ENCODE measurements at places on chromosomes 12 and 14.

- DNase-seq, result no peak
These were observed 10.9 kb downstream of the COPS7A start for GRCh38 chr12:6734506-6735387.

DNA sequence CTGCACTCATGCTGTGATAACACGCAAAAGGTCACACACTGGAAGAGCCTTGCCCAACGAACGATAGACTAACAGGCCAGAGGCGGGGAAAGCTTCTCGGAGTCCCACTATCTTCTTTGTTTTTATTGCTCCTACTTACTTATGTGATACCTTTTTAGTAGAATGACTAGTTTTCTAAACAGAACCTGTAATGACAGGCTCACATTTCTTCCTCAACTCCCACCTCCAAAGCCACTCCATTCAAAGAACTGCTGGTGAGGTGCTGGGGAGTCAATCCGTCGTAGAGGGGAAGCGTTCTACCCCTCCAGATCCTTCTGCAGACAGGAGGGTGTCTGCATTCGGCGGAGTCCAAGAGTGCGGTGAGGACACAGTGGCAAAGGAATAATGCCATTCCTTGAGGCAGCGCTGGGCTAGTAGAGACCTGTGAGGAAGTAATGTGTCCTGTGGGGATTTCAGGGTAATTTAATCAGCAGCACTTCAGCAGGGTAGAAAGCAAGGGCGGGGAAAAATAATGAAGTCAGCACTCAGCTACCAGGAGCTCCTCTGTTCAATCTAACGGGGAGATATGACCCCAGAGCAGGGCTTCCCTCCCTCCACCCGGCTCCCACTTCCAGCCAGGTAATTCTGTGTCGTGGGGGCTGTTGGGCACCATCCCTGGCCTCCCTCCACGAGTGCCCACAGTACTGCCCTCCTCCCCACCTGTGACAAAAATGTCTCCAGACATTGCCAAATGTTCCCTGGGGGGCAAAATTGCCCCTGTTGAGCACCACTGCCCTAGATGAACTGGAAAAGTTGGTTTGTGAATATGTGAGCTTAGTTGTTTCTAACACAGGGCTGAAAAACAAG lies 25.2 kb downstream of the SPRING1 start:
- no peak for DNase-seq

GRCh38 chr12:123421314-123421713 lies 15.2 kb downstream of the RILPL2 start:
- DNase-seq, result no peak

- DNase-seq, result no peak
These were observed 123.2 kb downstream of the FGD4 start for GRCh38 chr12:32522331-32523221.

- peak; percentile 83 for DNase-seq
These were observed 9.1 kb upstream of the NEMF start for GRCh38 chr14:49861699-49862088.

GRCh38 chr12:122206976-122207375 lies 3.5 kb downstream of the B3GNT4 start:
- DNase-seq, result no peak

- no peak for DNase-seq
These were observed 220.8 kb downstream of the ITPR2 start for GRCh38 chr12:26612203-26612602.

GRCh38 chr12:129328235-129328634 lies 475.0 kb downstream of the GLT1D1 start:
- no peak for DNase-seq

DNA sequence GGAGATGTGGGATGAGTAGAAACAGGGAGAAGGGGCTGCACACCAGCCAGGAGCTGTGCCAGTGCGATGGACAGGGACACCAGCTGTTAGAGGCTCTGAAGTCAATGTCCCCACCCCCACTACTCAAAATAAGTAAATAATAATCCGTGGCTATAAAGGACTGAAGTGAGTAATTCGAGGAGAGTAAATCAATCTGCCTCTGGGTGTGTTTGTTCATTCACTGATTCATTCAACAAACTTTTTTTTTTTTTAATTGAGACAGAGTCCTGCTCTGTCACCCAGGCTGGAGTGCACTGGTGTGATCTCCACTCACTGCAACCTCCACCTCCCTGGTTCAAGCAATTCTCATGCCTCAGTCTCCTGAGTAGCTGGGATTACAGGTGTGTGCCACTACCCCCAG lies 363.6 kb downstream of the TMEM132D start:
- DNase-seq, result no peak

DNA sequence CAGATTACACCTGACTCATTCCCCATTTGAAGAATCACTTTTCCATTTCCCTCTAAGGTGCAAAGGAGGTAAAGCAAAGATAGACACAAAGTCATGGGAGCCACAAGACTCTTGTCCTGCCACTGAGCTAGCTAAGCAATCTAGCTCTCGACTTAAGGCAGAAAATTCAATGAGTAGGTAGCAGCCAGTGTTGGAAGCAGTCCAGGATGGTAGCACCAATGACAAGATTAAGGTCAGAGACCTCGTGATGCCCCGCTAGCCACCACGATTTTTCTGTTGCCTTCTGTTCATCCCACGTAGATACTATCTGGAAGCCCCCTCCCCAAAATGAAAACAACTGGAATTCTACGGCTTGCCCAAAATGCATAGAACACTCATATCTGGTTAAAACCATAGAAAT lies 1.4 kb downstream of the VAMP1 start:
- no peak for DNase-seq
